ENCODE measurements at places on chromosomes 3 and 15. TPM values are rescaled to one million over a fixed set of nuclear protein-coding genes. Genes with fewer than 3 reads are reported as not detected.

LIPC gene
- 0.31 TPM for polyA plus RNA-seq

TMEM44 gene
- 8.6 TPM for polyA plus RNA-seq

INO80 gene
- polyA plus RNA-seq = 15.2 TPM

HLTF gene
- polyA plus RNA-seq = 11.3 TPM

RHCG gene
- not detected for polyA plus RNA-seq

CELF6 gene
- polyA plus RNA-seq = 7.1 TPM

ARIH1 gene
- polyA plus RNA-seq = 91.2 TPM
